ENCODE measurements at places on chromosomes 7 and 10.

DNA sequence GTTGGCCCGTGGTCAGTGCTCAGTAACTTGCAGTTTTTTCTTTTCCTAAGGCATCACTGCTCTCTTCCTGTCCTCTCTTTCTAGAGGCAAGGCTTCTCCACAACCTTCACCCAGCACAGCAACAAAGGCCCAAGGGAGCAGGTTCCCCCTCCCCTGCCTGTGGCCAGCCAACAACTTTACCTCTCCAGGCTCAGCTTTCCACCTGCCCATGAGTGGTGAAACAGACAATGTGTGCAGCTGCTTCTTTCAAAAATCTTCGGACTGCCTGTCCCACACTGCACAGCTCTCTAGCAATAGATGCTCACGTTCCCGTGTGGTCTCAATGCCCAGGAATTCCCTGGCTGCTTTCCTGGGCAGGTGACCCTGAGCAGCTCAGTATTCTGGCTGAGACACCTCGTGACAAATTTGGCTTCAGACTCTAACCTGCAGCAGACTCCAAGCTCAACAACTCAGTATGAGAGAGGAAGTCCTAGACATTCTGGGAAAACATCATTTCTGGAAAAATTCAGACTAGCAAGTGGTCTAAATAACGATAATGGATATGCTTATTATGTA lies 28.9 kb upstream of the TMEM72 start:
- DNase-seq: no peak

DNA sequence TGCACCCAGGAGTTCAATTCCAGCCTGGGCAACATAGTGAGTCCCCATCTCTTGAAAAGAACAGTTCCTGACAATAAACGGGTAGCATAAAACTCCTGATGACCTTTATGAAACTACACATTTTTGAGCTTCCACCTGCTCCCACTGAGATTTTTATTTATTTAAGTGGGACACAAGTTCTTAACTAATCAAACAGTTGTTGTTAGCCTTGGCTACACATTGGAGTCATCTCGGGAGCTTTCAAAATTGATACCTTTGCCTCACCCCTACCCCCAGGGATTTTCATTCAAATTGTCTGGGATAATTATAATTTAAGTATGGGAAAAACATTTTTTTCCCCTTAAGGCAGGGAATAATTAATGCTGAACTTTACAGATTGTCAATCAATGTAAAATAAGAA lies 39.3 kb downstream of the MALSU1 start:
- DNase-seq: no peak

- no peak for DNase-seq
Observed at GRCh38 chr7:74141705-74142104, 32.5 kb upstream of the EIF4H start.

- no peak for DNase-seq
Observed at GRCh38 chr7:73801577-73801976, 29.2 kb upstream of the CLDN4 start.

GRCh38 chr7:151688236-151688780 lies 168.6 kb upstream of the RHEB start:
- DNase-seq: no peak

- no peak for DNase-seq
Observed at GRCh38 chr7:33965183-33965744, 59.9 kb downstream of the BMPER start.

DNA sequence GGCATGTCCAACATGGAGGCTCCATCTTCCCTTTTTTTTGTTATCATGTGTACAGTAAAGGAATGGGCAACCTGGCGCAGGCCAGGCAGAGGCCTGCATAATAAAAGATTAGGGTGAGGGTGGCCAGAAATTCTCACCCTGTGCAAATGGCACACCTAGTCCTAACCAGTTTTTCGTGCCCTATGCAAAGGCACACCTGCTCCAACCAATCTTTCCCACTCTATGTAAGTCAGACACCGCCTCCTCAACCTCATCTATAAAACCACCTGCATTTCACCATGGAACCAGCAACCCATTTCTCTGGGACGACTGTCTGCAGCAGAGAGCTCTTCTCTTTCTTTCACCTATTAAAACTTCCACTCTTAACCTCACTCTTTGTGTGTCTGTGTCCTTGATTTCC lies 16.1 kb downstream of the TBATA start:
- DNase-seq: no peak

DNA sequence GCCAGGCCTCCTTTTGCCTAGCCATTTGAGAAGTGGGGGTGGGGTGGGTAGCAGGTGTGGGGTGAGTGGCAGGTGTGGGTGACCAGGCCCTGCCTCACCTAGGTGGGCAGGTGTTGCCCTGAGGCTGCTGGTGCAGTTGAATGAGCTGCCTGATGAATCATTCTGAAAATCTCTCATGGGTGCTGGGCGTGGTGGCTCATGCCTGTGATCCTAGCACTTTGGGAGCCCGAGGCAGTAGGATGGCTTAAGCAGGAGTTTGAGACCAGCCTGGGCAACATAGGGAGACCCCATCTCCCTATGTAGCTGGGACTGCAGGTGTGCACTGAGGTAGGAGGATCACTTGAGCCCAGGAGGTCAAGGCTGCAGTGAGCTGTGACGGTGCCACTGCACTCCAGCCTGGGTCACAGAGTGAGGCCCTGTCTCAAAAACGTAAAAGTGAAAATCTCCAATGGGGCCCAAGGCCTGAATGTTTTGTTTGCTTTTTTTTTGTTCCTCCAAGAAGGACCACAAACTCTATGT lies 17.7 kb downstream of the TSPAN14 start:
- DNase-seq: no peak

DNA sequence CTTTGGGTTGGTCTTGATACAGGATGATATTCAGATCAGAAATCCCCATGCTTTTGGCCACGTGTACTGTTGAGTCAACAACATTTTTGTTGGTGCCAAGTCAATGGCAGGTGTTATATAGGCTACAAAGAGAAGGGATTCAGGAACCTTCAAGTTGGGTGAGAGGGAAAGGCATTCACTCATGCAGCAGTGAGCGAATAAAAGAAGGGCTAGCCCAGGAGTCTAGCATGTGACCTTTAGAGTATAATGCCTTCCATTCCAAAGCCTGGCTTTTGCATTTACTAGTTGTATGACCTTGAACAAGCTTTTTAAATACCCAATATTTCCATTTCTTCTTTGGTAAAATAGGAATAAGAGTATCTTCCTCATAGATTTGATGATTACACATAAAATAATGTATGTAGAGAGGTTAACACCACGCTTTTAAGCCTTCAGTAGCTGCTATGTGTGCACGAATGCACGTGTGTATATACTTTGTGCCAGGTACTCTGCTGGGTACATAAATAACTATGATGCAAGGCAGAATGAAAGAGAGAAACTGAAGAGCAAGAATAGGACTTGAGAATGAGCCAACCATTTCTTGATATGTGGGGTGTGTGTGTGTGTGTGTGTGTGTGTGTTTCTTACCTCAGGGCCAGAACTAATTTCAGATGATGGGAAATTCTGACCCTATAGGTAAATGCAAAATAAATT lies 163.6 kb downstream of the PDE1C start:
- DNase-seq: no peak

DNA sequence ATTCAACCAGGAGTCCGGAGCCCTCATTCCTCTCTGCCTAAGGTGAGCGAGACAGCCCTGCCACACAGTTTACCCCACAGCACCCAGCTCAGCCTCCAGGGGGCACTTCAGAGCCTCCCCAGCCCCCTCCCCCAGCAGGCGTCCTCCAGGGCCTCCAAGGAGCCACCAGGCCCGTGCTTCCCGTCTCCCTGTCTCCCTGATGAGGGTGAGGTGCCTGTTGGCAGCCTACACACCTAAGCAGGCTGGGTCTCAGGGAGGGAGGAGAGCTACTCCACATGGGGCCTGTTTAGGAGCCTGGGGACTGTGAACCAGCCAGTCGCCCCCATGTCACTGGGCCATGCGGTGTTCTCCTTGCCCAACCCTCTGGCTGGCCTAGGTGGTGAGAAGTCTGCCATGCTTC lies 28.9 kb upstream of the TRIM8 start:
- peak; percentile 47 for DNase-seq

DNA sequence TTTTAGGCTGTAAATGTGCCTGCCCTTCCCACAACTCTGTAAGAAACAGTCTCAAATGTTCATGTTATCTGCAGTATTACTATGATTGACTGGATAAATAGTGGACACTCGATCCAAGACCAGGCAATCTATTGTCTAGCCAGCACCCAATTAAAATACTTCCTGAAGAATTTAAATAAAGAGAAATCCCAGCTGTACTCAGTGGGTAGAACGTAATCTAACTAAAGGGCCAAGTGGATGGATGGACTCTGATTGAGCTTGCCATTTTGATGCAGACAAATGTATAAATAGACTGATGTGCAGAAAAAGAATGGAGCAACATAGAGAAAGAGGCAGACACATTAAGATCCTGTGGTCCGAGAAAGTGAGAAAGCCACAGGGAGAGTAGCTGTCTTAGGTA lies 158.0 kb downstream of the IPMK start:
- no peak for DNase-seq

DNA sequence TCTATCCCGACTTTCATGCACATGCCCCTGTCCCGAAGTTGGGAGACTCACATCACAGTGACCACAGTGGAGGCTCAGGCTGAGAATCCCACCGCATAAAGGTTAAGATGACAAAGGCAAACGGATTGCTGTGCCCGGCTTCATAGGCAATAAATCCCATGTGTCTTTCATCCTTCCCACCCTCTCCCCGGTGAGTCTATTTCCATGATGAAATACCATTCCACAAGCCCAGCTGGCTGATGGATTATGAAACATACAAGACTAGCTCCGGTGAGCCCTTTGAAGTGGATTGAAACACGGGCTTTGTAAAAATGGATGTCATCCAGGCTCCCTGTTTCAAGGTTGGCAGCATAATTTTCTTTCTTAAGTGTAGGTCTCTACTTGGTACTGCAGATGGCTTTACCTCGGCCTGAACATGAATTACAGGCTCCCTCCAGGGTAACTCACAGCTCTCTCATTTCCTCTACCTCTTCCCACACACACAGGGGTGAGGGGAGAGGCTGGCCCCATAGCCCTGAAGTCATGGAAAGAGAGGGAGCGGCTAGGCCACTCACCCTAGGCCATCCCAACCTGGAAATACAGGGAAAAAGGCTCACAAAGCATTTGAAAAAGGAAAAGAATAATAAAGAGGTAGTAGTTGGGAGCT lies 92.0 kb upstream of the CALN1 start:
- DNase-seq: no peak

DNA sequence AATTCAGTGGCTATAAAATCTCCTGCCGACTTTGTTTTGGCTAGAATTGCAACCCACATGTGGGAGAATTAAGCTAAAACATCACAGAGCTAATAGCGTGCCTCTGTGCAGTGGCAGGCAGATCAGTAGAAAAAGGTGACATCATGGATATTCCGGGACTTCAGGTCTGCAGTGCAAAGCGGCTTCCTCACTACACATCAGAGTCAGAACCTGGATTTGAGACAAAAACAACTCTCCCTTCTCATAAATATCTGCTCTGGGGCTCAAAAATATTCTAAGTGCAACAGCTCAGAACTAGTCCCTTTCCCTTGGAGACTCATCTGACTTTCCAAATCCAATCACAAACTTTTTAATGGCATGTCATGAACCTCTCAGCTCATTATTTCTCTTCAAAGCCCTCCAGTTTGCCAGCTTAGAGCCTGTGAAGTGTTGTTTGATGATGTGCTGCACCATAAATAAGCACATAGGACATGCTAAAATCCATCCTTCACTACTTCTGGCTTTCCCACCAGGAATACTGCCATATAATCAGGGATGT lies 337.1 kb downstream of the RNLS start:
- DNase-seq: no peak

DNA sequence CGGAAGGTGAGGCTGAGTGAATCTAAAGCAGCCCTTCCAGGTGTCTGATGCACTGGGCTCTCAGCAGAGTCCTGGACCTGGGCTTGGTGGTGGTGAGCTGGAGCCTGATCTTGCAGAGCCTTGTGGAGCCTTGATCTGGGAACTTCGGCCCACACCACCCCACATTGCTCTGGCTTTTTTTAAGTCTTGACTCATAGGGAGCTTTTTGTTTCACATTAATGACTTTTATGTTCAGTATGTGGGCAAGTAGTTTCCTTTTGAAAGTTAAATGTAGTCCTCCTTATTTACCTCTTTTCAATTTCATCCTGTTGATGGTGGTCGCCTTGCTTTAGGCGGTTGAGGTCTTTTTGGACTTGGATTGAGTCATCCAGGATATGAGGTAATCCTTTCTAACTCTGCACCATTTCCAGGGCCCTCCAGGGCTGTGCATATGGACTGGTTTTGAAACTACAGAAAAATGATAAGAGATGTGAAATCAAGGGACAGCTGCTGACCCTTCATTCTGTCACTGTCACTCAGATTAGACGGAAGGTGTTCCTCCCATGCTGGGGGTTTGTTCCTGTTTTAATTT lies 2.9 kb upstream of the NRAP start:
- DNase-seq: no peak

DNA sequence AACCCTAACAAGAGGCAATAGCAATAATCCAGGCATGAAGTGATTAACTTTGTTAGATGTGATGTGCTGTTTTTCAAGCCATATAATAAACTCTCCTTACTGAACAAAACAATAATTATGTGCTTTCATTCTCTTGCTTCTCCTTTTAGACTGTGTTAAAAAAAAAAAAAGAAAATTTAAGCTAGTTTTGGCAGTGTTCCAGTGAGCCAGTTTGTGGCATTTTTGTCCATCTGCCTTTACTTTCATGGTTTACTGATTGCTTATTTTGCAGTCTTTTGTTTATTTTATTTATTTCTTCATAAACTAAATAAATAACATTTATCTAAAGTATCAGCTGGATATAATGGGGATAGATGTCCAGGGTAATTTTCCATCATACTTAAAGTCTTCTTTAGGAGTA lies 625.3 kb downstream of the CNTNAP2 start:
- DNase-seq: no peak

DNA sequence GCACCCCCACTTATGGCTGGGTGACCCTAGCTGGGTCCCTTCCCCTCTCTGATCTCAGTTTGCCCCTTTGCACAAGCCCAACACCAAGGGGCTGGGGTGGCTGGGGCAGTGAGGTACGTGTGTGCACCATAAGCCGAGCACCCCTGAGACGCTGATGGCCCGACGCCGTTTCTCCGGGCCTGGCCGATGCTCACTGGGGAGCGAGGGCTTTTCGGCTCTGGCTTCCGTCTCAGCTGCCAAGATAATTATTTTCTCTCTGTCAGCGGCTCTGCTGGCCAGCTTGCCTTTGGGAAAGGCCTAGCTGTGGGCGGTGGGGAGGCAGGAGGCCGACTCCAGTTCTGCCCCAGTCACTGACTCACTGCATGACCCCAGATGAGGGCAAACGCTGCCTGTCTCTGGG lies 91.0 kb downstream of the ZMIZ1 start:
- DNase-seq: no peak
